Calu3 (cell line): ENCODE measurements at places on chromosomes 11 and 22.

- DNase-seq = peak; percentile 30
Observed at GRCh38 chr11:17846852-17847453, 112.4 kb downstream of the KCNC1 start.

- no peak for DNase-seq
Observed at GRCh38 chr22:22120160-22120559, 124.4 kb upstream of the VPREB1 start.

DNA sequence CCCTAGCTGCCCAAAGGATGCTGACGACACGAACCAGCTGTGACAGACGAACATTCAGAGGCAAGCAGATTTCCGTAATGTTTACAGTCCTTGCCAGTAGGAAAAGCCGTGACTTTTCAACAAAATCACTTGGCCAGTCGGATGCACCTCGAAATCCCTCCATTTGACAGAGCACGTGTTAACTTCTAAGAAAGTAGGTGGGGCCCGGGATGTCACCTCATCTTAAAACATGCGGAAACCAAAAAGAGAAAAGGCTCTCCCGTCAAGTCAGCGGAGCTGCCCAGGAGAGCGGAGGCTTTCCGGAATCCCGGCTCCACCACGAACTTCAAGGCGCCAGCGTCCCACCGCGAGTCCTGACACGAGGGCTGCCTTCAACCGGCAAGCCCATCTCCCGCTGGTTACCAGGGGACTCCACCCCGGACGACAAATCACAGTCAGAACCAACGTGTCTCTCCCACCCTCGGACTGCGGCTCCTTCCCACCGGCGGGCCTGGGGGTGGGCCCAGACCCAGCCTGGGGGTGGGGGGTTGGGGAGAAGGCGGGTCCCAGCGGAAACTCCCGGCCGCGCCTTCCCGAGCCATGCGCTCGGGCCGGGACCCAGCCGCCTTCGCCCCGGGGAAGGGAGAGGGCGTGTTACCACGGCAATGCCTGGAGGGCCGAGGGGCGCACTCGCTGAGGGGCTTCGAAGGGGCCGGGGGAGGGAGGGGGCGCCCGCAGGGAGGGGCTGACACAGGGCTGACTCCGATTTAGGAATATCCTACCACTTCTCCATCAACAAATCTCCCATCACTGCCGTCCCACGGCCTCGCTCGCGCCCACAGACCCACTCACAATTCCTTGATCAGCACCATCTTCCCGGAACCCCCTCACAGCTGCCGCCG is 475 bp downstream of the PITPNB start:
- DNase-seq = peak; percentile 67

- no peak for DNase-seq
Observed at GRCh38 chr22:47304191-47304831, 541.9 kb downstream of the TBC1D22A start.

DNA sequence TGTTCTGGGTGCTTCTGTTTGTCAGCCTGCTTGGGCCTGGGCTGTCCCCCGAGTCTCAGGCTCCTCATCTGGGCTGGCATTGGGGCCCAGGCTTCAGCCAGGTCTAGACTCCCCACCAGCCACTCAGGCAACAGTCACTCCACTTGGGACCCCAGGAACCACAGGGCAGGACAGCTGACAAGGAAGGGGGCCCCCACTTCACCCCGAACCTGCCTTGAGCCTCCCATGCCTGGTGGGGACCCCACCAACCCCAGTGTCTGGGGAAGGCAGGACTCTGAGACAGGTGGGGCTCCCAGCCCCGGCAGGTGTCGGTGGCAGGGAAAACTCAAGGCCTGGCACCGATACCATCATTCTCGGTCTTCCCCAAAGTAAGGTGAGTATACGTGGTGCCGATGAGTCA is 11.7 kb upstream of the LTO1 start:
- no peak for DNase-seq

- DNase-seq = no peak
Observed at GRCh38 chr22:36175892-36176291, 15.3 kb upstream of the APOL3 start.

- DNase-seq = no peak
Observed at GRCh38 chr11:107898270-107898669, 30.0 kb upstream of the RAB39A start.

DNA sequence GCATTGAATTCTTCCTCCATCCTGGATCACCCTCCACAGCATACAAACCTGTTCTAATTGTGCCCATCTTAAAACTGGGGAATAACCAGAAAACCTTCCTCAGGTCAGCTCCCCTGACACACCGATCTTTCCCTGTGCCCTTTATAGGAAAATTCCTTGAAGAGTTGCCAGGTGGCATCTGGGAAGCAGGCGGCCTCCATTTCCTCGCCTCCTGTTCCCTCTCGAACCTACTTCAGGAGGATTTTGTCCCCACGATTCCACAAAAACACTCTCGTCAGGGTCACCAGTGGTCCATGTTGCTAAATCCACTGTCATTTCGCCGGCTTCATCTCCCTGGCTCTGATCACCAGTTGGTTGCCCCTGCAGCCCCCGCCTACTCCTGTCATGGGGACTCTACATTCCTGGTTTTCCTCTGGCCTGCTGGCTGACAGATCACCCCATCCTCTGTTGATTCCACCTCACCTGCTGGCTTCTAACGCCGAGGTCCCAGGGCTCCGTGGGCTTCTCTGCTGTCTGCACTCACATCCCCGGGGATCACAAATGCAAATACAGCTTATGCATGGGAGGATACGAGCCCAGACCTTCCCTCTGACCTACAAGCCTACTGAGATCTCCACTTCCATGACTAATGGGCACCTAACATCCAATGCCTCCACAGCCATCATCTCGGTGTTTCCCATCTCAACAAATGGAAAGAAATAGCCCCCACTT is 92.5 kb upstream of the PRDM11 start:
- no peak for DNase-seq

- no peak for DNase-seq
Observed at GRCh38 chr22:36864454-36865215, 3.8 kb downstream of the NCF4 start.

- no peak for DNase-seq
Observed at GRCh38 chr11:116707746-116708145, 65.0 kb downstream of the BUD13 start.

DNA sequence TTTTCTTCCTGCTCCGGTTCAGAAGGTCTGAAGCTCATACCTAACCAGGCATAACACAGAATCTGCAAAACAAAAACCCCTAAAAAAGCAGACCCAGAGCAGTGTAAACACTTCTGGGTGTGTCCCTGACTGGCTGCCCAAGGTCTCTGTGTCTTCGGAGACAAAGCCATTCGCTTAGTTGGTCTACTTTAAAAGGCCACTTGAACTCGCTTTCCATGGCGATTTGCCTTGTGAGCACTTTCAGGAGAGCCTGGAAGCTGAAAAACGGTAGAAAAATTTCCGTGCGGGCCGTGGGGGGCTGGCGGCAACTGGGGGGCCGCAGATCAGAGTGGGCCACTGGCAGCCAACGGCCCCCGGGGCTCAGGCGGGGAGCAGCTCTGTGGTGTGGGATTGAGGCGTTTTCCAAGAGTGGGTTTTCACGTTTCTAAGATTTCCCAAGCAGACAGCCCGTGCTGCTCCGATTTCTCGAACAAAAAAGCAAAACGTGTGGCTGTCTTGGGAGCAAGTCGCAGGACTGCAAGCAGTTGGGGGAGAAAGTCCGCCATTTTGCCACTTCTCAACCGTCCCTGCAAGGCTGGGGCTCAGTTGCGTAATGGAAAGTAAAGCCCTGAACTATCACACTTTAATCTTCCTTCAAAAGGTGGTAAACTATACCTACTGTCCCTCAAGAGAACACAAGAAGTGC is 661 bp upstream of the MALAT1 start:
- no peak for DNase-seq

DNA sequence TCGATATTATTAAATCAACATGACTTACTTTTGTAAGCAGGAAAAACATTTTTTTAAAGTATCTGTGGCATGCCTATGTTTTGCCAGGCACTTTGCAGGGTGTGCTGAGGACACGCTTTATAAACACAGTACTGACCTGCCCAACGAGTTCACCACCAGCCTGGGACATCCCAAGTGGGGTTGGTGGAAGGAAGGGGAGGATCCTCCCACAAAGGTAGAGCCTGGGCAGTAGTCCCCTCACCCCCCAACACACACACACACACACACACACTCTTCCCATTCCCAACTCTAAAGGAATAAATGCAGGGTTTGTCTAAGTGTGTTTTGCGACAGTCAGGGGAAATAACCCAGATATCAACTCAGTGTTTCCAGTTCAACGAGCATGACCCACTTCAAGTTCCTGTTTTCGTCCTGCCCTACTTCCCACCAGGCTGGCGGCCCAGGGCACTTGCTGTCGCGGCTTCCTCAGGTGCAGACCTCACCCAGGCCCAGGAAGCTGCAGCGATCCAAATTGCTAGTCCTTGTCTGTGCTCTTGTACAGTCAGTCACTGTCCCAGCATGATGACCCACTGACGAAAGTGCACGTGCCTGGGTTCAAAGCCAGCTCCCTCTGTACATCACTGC is 3.1 kb downstream of the CERK start:
- DNase-seq = no peak
